ENCODE measurements at places on chromosomes 6 and 20. TPM values are rescaled to one million over a fixed set of nuclear protein-coding genes. Genes with fewer than 3 reads are reported as not detected.
A peak's percentile ranks its signal among the peaks of the same experiment; 100 is the strongest.

PDYN gene
- not detected for polyA plus RNA-seq

ZNF334 gene
- 2.6 TPM for polyA plus RNA-seq

- no peak for DNase-seq
These were observed 12.2 kb downstream of the TNFAIP3 start for GRCh38 chr6:137879299-137879698.

HLA-DRA gene
- polyA plus RNA-seq, result 272 TPM

DNA sequence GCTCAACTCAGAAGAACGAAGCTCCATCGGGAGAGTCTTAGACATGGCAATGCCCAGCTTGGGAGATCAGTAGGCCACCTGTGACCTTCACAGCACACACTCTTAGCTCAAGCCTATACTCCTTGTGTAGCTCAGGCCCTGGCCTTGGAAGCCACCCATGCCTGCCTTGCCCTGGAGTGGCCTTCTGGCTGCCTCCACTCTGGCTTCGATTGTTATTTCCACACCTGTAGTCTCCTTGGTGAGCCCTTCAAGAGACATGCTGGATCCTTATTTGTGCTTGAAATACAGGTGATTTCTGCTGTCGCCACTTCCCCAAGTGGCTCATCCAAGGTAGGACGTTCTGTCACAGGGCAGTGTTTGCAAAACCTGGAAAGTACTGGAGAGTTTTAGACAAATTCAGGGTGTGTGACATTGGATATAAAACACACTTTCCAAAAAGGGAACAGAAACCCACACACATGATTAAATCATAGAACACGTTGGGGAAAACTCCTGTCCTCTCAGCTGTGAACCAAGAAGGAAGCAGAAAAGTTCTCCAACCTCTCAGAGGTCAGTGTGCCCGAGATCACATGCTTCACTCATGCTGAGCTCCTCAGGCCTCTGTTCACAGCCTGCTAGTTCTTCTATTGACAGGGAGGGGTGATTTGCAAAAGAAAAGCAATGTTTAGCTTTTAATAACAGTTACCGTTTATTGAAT is 391.8 kb downstream of the CDC5L start:
- no peak for DNase-seq

DNA sequence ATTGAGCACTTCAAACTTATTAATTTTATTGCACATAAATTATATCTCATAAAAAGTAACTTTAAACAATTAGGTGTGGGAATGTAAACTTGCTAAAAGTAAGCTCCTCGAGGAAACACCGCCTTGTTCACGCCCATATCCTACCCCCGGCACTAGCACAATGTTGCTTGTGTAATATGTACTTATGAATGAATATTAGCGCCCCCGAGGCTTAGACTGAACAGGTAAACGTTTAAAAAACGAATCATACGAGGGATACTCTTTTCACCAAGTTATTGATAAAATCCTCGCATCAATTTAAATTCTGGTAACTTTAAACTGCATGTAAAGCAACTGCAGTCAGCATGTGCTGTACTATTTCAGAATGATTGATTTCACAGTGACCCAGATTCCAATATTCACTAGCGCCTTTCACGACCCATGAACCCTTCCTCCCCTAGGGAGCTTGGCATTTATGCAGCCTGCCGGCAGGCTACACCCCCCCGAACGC is 637 bp downstream of the TFB1M start:
- no peak for DNase-seq

DNA sequence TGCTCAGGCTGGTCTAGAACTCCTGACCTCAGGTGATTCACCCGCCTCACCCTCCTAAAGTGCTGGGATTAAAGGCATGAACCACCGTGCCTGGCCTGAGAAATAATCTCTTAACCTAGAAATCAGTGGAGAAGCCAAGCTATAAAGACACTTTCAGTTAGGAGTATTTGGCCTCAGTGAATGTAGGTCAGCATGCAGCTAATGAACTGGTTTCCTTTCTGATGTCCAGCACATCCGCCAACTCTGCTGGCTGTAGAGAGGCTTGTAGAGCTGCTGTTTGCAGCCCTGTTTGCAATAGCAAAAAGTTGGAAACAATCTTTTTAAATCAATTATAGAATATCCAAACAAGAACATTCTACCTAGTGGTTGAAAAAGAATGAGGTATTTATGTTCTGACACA is 42.4 kb upstream of the ELOVL5 start:
- DNase-seq, result no peak

GRCh38 chr6:107337191-107337741 is 122.1 kb downstream of the PDSS2 start:
- no peak for DNase-seq

TMEM200A gene
- 9.5 TPM for polyA plus RNA-seq

CGA gene
- not detected for polyA plus RNA-seq

FOXS1 gene
- polyA plus RNA-seq, result 1.7 TPM

- DNase-seq, result no peak
These were observed 43.7 kb downstream of the JAG1 start for GRCh38 chr20:10629946-10630650.

DNA sequence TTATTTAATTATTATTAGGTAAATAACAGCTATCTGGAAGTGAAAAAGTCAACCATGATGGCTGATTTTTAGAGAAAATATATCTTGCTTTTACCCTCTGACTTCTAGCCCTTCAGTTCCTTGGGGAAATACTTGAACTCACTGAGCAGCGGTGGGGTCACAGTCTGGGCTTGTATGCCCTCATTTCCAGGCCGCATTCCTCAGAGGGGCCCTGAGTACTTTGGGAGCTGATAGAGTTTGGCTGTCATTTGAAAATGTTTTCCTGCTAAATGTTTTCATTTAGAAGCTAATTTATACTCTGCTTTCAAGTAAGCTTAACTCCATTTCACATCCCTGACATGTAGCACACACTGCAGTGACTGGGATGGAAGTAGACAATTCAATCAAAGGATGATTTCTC is 1028.5 kb downstream of the KIF16B start:
- no peak for DNase-seq

SRMS gene
- polyA plus RNA-seq, result not detected

NSFL1C gene
- 57.3 TPM for polyA plus RNA-seq

PSMB8 gene
- 82.0 TPM for polyA plus RNA-seq

- no peak for DNase-seq
These were observed 308.9 kb downstream of the HDGFL1 start for GRCh38 chr6:22878324-22878701.

- DNase-seq, result no peak
These were observed 265.3 kb upstream of the BMP2 start for GRCh38 chr20:6502219-6502618.

DNA sequence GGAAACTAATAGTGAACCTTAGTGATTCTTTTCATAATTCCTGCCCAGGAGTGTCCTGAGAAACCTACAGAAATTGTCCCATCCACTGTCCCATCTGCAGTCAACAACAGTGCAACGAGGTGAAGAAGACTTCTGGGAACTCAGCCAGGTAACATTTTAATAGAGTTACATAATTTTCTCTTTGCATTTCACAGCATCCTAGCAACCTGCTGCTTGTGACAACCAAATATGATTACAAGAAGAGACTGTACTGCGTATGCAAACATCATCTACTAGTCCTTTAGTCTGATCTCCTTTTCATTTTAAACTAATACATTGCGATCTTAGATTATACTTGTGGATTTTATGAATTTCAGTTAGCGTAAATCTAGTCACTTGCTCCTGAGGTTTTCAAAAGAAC is 951.6 kb downstream of the TFAP2A start:
- no peak for DNase-seq

C20orf204 gene
- polyA plus RNA-seq, result 0.71 TPM

DNA sequence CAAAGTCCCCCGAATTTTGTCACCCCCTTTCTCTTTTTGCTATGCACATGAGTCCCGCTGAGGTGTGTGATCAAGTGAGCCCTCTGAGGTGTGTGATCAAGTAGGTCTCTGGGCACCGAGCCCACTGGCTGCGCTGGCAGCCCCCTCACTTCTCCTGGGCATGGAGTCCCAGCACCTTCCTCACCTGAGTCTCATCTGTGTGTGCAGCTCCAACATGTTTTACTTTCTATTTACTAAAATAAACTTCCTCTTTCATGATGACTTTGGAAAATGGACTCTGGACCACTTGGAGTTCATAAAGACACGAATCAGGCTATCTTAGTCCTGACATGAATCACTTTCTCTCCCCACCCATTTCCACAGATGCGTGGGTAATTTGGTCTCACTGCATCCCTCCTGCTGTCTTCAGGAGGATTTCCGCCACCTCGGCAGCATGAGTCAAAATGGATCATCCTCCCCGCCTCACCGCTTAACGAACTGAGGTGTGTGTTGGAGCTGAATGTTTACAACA is 39.8 kb downstream of the PRDM1 start:
- no peak for DNase-seq

DNA sequence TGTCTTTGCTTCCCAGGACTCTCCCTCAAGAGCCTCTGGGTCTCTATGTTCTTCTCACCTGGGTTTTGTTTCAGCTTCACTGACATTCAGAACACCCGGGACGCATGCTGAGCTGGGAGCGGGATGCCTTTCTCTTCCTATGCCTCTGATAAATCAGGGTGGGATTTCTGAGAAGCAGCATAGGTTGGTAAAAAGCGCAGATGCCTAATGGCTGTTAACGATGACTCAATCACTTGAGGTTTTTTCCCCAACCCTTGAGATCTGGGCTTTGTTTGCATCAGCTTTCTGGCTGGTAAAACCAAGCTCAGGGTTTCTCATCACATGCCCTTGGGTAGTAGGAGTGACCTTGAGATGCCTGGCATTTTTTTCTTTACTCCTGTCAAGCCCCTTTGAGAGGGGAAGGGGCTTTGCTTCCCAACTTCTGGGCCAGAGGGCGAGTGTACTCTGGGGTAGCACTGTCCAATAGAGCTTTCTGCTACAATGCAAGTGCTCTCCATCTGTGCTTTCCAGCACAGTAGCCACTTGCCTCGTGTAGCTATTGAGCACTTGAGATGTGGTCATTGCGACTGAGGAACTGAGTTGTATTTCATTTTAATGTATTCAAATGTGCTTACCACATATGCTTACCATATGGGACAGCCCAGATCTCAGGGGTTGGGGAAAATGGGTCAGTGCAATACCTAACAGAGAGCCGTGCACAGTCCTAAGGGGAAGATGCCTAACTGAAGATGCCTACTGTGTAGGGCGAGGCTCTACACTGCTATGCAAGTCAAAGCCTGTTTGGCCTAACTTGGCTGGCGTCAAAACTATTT is 69.1 kb downstream of the PPP1R14C start:
- no peak for DNase-seq

TNFRSF6B gene
- 35.6 TPM for polyA plus RNA-seq

DNA sequence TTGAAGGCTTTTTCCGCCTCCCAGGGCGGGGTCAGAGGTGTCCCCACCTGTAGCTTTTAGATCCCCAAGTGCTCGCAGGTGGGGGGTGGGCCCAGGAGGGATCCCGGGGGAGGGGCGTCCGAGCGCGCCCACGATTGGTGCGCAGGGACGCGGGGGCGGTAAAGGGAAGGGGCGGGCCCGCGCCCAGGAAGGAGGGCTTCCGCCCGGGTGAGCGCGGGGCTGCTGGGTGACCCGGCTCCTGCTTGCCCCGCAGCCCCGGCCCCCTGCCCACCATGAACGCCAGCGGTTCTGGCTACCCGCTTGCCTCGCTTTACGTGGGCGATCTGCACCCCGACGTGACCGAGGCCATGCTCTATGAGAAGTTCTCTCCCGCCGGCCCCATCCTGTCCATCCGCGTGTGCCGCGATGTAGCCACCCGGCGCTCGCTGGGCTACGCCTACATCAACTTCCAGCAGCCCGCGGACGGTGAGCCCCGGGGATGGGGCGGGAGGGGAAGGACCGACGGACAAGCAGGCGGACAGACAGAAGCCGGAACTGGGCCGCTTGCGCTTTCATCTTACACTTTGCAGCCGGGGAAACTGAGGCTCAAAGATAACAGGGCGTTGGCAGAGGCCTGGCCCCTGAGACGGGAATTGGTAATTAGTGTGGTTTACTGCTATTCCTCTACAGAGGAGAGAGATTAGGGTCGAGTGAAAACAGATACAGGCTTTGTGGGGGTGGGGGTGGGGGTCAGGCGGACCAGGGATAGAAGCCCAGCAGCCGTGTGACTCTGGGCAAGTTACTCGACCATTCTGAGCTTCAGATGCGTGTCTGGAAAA is at the start of gene PABPC1L:
TSS of gene PABPC1L (plus strand) at position 189 of the 818 bp plus-strand sequence. CDS start at position 273, 84 bp downstream.
- DNase-seq, result no peak

GRCh38 chr6:147973806-147974205 is 368.8 kb upstream of the SASH1 start:
- DNase-seq, result no peak

ZHX3 gene
- 28.2 TPM for polyA plus RNA-seq

- no peak for DNase-seq
These were observed 177.6 kb upstream of the PHACTR1 start for GRCh38 chr6:12538881-12539357.

ACSS1 gene
- 15.1 TPM for polyA plus RNA-seq

GRCh38 chr6:112253498-112253840 is 898 bp downstream of the LAMA4 start:
- DNase-seq, result no peak

PRSS35 gene
- polyA plus RNA-seq, result 1.3 TPM

TFAP2B gene
- polyA plus RNA-seq, result 0.20 TPM

DNA sequence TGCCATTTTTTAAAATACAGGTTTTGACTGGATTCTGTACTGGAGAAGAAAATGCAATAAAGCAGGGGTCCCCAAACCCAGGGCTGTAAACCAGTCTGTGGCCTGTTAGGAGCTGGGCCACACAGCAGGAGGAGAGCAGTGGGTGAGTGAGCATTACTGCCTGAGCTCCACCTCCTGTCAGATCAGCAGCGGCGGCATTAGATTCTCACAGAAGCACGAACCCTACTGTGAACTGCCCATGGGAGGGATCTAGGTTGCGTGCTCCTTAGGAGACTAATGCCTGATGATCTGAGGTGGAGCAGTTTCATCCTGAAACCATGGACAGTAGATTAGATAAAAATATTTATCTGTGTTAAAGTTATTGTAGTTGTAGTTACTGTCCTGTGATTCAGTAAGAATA is 21.1 kb upstream of the FBXO9 start:
- DNase-seq, result no peak

DNA sequence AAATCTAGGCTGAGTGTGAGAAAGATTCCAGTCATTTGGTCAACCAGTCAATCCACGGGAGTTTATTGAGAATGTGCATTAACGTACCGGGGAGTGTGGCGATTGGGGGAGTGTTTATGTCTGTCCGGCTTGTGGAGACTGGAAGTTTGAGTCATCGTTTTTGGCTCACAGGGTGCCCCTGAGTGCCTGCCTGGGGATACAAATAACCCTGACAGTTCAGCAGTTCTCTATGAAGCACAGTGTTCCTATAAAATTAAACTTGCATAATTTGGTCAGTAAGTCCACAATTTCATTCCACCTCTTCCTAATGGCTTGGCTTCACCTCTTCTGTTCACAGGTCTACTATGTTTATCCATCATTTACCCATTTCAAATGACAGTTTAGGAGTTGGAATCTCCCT is 72.6 kb upstream of the PLEKHG1 start:
- no peak for DNase-seq

GRCh38 chr6:114051031-114051430 is 80.1 kb upstream of the HDAC2 start:
- peak; percentile 25 for DNase-seq

GRCh38 chr20:56343861-56344381 is 14.9 kb upstream of the FAM210B start:
- DNase-seq, result no peak

DNA sequence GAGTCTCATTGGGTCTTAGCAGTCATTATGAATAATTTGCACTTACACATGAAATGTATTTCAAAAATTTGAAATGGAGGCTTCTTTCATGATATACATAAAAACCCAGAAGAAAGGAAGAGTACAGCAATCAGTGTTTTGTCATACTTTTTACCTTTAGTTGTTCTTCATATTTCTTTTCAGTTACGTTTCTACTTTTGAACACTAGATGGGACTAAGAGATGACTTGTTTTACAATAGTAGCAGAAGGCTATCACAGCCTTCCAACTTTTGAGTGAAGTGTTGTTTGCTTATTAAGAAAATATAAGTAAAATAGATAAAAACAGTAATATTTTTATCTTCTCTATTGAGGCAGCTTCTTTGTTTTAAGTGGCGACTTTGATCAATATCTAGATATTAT is 58.1 kb downstream of the L3MBTL3 start:
- no peak for DNase-seq
